Fibroblast of villous mesenchyme (primary cell): ENCODE measurements at places on chromosomes 12 and 14.

DNA sequence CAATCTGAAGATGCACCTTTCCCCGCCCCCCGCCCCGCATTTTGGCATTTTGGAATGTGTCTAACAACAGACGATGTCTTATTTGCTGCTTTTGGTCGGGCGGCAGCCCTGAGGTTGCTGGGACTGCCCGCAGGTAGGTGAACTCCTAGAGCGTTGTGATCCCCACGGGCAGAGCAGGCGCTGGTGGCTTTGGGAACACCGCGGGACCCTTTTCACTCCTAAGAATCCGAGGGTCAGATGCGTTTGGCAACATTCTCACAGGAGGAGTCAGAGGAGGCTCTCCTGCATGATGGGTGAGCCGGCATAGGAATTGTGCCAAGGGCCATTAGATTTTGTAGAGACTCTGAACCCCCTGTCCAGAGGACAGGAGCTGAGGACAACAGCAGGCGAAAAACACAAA lies 41.9 kb downstream of the HCAR2 start:
- DNase-seq = no peak

DNA sequence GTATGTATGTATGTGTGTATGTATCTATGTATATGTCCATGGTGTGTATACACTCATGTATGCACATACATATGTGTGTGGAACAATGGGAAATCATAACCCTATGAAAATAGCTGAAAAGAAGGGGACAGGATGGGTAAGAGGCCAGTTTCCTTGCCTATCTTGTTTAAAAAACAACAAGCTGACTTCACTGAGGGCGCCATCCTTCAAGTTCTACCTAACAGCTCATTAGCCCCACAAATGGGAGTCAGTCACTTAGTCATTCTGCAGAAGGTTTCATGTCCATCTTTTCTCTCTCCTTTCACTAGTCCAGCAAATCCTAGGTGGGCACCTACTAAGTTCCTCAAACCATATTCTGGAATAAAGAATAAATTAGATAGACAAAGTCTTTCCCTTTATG lies 14.7 kb downstream of the STON2 start:
- no peak for DNase-seq

- DNase-seq = no peak
Observed at GRCh38 chr14:104957146-104958113, 20.7 kb downstream of the AHNAK2 start.

DNA sequence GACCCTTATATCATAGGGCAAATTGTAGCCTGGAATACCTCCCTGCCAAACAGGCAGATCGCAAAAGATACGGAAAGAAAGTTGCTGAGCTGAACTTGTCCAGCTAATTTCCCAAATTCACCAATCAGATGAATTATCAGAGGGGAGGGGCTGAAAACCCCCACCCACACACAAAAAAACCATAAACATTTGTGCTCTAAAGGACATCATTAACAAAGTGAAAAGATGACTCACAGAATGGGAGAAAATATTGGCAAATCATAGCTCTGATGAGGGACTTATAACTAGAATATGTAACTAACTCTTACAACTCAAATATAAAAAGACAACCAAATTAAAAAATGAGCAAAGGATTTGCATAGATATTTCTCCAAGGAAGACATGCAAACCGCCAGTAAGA lies 36.3 kb downstream of the PTHLH start:
- peak; percentile 19 for DNase-seq

GRCh38 chr14:92729634-92730358 lies 18.6 kb downstream of the LGMN start:
- DNase-seq = peak; percentile 97

GRCh38 chr12:118986050-118986449 lies 4.7 kb downstream of the SRRM4 start:
- DNase-seq = no peak

- peak; percentile 6 for DNase-seq
Observed at GRCh38 chr14:65101631-65102440, 481 bp downstream of the MAX start.

DNA sequence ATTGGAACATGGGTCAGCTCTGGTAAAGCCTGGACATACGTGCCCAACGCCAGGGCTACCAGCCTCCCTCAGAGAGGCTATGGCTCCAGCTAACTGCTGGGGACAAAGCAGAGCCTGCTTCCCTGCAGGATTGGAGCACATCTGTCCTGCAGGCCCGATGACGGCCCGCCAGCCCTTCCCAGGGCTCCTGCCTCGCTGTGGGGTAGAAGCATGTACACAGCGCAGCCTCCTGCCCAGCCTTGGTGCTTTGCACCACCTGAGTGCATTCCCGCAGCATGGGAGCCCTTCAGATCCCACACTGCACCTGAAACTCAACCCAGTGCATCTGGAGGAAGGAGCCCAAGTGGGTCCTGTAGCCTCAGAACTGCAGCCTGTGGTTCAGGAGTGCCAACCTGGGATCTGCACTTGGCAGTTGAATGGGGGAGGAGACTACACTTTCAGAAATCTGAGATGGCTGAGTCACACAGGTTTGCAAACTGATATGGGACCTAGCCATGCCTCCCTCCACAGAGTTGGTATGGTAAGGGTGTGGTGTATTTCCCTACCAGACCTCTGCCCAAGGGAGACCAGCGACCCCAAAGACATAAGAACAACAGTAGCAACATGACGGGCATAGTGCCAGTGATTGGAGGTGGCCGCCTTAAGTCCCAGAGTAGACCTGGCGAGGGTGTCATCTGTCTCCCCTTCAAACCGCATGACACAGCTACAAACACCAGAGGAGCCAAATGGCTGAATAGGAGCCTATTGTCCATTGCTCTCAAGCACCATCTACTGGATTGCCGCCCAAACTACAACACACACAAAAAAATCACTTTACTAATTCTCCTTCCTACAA lies 273.9 kb upstream of the MIS18BP1 start:
- no peak for DNase-seq

DNA sequence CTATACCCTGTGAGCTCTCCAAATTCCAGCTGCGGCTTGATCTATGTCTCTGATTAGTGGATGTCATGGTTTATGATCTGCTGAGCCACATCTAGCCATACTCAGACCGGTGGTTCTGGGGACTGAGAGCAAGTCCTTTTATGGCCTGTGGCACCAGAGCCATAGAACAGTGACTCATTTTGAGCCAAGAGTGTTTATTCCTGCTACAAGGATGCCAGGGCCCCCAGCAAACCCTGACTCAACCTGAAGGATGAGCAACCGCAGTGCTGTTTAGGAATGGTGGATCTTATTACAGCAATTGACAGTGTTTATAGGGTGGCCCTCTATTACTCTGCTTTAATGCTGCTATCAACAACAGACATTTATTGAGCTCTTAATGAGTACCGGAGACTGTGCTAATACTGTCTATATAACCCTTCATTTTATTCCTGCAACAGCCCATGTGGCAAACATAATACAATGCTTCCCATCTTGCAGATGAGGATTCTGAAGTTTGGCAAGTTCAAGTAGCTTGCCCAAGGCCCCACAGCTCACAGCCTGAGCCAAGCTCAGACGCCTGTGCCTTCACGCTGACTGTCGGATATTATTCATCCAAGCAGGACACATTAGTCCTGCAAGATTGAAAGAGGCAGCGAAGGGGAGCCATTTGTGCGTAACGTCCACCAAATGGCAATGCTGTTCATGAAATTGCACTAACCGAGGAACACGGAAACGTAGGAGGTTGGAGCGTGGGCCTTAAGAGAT lies 273.6 kb upstream of the PWP1 start:
- peak; percentile 9 for DNase-seq

DNA sequence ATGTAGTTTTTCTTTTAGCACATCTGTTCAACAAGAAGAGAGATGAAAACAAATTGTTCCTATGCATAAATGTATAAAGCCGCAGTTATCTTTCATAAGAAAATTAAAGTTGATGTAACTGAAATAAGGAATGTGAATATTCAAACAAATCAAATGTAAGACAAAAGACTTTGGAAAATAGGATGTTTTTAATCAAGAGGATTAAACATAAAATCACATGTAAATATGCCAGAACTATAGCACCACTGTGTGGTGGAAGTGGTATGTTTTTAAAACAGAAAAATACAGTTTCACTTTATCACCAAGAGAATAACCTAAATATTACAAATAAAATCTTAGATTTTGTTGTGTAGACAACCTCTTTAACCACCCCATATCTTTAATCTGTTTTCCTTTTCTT lies 40.4 kb downstream of the CAPS2 start:
- peak; percentile 14 for DNase-seq
